ENCODE measurements at places on chromosomes 3 and 15.

DNA sequence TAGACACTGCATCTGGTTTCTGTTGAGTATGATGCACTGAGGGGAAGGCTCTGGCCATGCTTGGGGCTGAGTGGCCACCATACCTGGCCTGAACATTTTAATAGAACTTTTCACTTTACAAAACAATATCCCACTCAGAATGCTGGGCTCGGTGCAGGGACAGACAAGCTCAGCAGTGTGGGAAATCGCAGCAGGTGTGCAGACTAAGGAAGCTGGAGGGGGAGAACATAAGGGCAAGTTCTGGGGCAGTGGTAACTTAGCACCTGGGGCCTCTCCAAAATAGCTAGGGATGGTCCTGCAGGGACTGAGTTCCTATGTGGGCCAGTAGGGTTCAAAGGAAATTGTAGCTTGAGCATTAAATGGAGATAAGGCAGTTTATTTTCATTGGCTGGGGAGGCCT, 90.9 kb upstream of the RNU6-1 start:
- no peak for DNase-seq

GRCh38 chr3:54538346-54538745, 389.5 kb downstream of the LRTM1 start:
- no peak for DNase-seq

GRCh38 chr15:79724312-79724711, 172.5 kb downstream of the MTHFS start:
- no peak for DNase-seq

GRCh38 chr15:78175330-78175729, 26.2 kb downstream of the IDH3A start:
- no peak for DNase-seq

GRCh38 chr3:42680271-42680670, 5.1 kb upstream of the KLHL40 start:
- DNase-seq = no peak

DNA sequence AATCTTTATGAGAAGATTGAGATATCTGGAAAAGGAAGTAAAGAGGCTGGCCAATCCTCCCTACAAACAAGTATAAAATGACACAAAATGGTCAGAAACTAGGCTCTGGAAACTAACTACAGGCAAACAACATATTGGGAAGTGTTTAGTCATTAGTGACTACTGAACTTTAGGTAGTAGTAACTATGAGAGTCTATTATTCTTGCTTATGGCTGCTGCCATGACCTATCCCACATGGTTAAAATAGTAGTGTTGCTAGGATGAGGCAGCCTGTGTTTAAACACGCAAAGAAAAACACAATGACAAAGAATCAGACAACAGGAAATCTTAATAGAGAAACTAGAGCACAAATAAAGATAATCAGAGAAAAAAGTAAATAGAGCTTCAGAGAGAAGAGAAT, 67.9 kb downstream of the RFX7 start:
- no peak for DNase-seq

GRCh38 chr3:53069422-53070068, 23.7 kb upstream of the SFMBT1 start:
- no peak for DNase-seq

DNA sequence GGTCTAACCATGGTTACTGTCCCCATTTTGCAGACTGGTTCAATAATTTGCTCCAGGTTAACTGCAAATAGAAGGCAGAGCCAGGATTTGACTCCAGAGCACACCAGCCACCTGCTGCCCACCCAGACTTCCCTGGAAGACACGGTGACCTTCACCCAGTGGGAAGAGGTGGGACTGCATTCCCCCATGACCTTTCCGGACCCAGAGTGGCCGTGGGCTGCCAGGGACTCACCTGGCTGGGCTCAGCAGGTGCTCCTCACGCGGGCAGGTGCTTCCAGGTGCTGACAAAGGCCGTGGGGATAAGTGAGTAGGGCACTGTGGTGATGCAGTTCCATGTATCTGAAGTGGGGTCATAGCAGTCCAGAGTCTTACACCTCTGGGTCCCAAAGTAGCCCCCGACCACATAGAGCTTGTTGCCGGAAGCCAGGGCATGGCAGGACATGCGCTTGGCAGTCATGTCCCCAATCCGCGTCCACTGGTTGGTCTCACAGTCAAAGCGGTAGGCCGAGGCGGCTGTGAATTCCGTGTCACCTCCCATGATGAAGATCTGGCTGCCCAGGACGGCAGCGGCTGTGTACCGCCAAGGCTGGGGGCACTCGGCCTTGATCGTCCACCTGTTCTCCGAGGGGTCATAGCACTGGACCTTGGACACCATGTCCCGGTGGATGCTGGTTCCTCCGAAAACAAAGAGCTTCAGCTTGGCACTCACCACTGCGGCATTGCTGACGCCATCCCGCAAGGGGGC, 26.8 kb downstream of the KLHL25 start:
- DNase-seq = no peak

DNA sequence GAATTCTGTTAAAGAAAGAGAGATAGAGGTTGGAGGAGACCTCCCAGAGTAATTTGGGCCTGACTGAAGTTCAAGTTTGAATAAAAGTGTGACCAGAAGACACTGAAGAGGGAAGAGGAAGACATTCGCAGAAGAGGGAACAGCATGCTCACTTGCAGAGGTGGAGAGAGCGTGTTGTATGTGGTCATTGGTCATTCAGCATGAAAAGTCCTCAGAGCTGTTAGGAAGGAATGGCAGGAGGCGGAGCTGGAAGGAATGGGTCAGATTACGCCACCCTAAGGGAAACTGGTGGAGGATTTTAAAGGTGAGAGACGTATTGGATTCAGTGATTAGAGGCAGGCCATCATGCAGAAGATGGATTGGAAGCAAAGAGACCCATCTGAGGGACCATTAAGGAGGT, 41.6 kb downstream of the IQCH start:
- no peak for DNase-seq

DNA sequence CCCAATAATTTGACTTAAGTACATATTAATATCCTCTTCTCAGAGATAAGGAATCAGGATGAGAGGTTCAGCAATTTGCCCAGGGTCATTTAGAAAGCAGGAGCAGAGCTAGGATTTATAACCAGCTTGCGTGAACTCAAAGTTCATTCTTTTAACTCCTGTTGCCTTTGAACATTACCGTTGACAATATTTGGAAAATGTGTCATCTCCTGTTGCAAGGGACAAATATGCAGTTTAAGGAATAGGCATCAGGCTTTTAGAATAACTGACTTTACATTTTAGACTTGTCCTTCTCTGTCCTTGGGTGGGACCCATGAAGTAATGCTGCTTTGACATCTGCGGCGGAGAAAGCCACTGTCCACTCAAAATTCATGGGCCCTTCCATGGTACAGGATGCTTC, 252.2 kb upstream of the RGMA start:
- DNase-seq = no peak

- DNase-seq = no peak
Observed at GRCh38 chr15:52414936-52415335, 113.7 kb downstream of the MYO5A start.

- no peak for DNase-seq
Observed at GRCh38 chr15:101458908-101459578, 30.5 kb downstream of the PCSK6 start.

DNA sequence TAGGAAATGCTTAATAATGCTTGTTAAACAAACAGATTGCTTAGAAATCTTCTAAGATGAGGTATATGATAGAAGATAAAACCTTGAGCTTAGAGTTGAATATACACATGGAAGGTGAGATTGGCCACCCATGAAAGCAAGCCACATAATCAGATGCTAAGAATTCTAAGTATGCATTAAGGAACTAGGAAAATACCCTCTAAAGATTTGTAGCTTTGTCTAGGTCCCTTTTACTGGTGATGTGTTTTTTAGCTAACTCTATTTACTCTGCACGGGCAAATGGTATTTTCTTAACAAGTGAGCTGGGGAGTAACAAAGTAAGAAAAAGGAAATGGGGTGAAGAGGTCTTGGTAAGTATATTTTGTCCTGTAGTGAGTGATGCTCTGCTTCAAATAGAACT, 310.3 kb downstream of the OXSM start:
- no peak for DNase-seq

- no peak for DNase-seq
Observed at GRCh38 chr3:159857840-159858239, 130.8 kb upstream of the IL12A start.

DNA sequence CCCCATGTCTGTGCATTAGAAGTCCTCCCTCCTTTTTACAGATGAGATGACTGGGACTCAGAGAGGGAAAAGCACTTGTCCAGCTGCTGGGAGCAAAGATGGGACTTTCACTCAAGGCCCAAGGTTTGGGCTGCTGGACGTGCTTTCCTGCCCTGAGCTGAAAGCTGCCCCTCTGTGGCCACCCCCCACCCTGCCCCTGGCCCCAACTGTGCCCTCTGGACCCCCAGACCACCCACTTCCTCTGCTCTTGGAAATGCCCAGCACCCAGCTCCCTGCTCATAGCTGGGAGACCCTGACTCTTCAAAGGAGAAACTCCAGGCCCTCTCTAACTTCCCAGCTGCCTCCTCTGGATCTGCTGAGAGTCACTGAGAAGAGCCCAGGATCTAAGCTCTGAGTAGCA, 20.7 kb downstream of the GRIP2 start:
- no peak for DNase-seq

DNA sequence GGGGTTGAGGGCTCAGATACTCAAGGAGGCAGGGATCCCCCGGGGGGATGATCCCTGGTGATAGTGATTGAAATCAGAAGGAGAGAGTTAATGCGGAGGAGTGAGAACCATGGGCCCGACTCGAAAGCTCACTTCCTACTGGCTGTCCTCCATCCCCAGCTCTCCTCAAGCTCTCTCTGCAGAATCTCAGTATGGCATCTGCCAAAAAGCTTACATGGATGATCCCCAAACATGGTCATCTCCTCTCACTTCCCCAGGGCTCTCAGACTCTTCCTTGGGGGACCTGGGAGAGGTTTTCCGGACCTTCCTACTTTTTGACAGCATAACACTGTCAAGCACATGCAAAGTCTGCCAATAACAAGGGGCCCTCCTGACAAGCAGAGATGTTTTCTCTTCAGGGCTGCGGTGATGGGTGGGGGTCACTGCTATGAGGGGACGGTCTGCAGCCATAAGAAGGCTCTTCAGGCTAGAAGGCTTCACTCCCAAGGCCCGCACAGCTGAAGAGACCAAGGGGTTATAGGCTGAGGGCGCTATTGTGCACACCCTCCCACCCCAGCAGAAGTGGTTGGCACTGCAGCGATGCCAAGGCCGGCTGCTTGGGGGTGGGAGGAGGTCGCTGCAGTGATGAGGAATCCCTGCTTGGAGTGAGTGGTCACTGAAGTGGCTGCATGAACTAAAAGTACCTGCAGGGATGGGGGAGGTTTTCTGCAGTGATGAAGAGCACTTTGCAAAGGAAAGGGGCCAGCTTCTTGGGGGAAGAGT, 828 bp upstream of the VWA5B2 start:
- no peak for DNase-seq

DNA sequence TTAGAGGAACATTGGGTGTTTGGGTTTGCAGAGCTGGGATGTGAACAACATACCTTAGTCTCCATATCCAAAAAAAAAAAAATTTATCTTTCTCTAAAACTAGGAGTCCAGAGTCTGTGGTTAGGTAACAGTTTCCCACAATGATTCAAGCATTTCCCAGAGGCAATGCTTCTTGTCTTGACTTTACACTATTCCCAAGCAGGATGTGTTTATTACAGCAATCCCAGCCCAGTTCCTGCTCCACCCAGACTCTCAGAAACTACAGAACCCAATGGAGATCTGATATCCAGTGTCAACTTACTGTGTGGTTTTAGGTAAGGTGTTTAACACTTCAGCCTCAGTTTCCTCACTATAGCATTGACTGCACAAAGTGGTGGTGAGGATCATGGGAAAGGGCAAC, 2.3 kb upstream of the C3orf62 start:
- DNase-seq = no peak
